Foreskin fibroblast (primary cell): ENCODE measurements at places on chromosomes 2 and 18.

DNA sequence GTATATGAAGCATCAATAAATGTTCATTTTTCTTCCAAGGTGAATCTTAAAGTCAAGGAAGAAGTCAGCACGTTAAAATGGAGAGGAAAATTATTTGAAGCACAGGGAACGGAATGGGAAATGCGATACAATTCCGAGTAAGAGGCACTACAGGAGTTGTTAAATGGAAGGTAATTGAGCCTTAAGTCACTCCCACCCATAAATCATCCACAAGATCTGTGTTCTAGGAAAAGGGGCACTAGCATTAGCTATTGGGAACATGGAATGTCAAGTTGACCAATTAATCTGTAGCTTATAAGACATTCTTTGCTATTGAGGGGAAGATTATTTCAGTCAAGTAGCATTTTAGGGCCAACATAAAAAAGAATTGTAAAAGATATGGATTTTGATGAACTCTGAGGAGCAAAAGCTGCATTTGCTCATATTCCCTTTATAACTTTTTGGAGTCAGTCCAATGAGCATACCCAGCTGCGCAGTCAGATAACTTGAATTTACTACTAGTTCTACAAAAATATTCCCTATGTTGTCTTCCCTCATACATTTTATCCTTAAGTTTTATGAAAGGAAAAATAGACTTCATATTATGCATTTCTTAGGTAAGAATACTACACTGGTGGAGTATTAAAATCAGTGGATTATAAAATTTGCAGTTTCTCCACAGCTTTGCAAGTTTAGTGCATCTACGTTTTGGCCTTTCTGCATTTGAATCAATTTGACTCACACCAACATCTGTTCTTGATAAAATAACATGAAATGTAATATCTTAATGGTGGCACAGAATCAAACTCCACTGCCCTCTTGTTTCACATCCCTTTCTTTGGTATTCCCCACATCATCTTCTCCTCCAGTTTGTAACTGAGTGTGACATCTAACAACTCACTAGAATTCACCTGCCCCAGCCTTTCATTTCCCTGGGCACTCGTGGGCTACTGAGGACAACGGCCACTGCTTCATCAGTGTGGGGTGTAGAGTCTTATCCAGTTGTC is 95.6 kb downstream of the SP3 start:
- peak; percentile 57 for DNase-seq

GRCh38 chr2:188765522-188766470 is 208.4 kb upstream of the COL3A1 start:
- no peak for DNase-seq

DNA sequence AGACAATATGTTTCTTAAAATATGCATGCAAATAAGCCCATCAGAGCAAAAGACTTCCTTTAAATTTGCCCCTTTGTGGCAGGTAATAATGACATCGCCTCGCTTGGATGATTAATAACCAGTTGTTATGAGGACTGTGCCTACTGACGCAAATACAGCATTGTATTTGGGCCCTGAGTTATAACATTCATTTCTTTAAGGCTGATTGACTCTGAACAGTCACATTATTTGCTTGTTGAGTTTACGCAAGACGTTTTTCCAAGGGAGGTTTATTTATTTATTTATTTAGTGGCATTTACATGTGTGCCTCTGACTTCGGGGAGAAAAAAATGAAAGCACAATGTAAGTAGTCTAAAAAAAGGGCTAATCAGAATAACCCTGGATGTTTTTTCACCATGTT is 88.3 kb downstream of the SLC8A1 start:
- no peak for DNase-seq

DNA sequence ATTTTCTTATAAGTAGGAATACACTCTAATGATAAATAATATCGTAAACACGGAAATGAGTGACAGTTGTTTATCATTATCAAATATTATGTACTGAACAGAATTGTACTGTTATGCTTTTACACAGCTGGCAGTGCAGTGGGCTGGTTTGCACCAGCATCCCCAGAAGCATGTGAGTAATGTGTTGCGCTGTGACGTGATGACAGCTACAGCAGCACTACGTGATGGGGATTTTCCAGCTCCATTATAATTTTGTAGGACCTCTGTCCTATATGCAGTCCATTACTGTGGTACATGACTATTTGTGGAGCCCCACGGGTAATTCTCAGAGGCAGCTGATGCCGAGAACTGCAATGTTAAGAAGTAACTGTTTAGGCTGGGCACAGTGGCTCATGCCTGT is 77.3 kb upstream of the ATG16L1 start:
- no peak for DNase-seq

DNA sequence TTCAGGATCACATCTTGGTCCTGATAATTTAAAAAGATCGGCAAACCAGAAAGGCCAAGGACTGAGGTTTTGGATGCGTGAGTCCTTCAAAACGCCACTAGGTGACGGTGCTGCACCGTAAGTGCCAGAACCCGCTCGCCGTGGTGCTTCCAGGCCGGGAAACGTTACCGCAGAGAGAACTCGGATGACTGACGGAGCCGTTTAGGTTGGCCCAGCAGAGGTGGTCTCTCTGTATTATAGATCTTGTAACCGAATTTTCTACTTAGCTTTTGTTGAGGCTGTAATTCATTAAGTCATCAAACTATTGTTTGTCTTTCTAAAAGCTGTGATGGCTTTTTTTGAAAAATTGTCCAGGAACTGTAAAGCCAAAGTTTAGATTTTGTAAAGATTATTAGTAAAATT is 39.8 kb upstream of the ADCYAP1 start:
- peak; percentile 67 for DNase-seq
